ENCODE measurements at places on chromosomes 4 and X.

GRCh38 chr4:8850074-8850829 is 21.4 kb downstream of the HMX1 start:
- no peak for DNase-seq

DNA sequence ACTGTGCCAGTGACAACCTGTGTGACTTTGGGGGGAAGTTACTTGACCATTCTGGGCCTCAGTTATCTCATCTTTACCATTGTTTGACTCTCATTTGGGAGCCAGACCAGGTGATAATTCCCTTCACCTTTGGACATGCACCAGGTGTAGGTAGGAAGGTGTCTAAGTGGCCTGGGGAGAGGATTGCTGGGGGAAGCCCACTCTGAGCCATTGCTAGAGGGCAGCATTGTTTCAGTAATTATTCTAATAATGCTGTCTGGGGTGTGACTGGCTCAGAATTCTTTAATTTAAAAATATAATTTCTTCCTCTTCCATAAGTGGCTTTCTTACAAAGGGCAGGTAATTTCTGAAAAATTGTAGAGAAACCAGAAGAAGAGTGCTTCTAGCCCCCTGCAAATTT is 104.3 kb downstream of the RTL9 start:
- no peak for DNase-seq

DNA sequence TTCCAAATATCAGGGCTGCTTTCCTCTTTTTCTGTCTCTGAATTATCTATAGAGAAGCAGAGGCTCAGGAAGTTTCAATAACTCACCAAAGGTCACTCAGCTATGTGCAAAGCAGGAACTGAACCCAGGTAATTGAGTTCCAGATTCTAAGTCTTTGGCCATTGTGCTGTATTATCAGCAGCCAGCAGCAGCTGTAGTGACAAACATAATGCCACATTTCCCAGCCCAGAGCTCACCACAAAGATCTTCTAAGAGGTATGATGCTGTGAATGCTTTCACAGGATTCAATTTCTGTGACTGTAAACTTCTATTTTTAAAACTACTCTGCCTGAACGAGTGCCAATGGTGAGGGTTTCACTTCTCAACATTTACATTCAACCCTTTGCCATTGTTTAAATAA is 56.4 kb downstream of the SPOCK3 start:
- no peak for DNase-seq

GRCh38 chr4:124337874-124338273 is 374.7 kb downstream of the ANKRD50 start:
- no peak for DNase-seq

- peak; percentile 70 for DNase-seq
Observed at GRCh38 chr4:110087070-110087708, 111.2 kb downstream of the ELOVL6 start.

- DNase-seq: no peak
Observed at GRCh38 chrX:110015032-110015431, 12.1 kb downstream of the TMEM164 start.

DNA sequence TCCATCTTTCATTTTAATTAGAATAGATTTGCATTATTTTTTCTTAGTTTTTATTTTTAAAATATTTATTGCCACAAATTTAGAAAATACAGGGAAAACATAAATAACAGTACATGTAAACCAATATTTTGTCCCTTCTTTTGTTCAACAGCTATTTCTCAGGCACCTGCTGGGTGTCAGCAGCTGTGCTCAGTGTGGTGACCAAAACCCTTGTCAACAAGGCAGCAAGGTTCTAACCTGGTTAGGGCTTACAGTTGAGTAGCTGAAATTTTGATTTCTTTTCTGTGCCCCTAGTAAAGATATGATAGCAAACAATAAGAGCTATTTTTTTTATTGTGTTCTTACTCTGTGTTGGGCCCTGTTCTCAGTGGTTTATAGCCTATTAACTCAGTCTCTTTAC is 128.1 kb downstream of the PTTG2 start:
- DNase-seq: no peak

DNA sequence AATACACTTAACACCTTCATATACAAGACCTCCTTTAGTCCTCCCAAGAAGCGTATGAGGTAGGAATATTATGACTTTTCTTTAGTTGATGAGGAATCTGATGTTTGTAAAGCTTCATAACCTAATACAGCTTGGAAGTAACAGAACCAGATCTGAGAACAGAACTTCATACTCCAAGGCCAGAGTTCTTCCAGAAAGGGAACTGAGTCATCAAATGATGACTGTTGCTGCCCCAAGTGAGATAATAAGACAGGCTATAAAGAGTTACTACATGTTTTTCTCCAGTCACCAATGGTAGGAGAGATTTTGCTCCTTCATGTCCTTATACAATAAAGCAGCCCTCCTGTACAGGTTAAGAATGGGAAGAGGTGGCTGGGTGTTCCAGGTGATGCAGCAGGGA is 74.3 kb upstream of the ANXA3 start:
- DNase-seq: peak; percentile 67

- DNase-seq: no peak
Observed at GRCh38 chr4:90215286-90215685, 88.1 kb downstream of the CCSER1 start.

- no peak for DNase-seq
Observed at GRCh38 chrX:71996136-71996535, 85.5 kb downstream of the NHSL2 start.

DNA sequence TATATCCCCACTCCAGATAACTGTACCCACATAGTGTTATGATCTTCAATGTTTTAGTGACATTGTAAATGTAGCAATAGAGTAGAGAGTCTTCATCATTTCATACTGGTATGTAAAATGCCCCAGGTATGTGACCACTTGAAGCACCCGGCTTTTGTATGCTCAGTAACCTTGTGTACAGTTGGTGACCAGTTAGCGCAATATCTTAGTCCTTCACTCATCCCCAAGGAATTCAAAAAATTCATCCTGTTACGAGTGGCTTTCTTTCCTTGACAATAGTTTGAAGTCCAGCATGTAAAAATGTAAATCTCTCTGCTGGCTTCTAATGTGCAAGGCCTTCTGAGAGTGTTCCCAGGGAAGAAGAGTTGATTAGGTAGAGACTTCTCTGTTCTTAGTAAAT is 145.6 kb downstream of the ARX start:
- DNase-seq: no peak

GRCh38 chr4:8559524-8560264 is 20.5 kb upstream of the GPR78 start:
- DNase-seq: no peak

GRCh38 chrX:74924449-74925224 is 615 bp downstream of the NEXMIF start:
- no peak for DNase-seq

- DNase-seq: peak; percentile 53
Observed at GRCh38 chr4:158624889-158625478, 46.7 kb downstream of the C4orf46 start.

DNA sequence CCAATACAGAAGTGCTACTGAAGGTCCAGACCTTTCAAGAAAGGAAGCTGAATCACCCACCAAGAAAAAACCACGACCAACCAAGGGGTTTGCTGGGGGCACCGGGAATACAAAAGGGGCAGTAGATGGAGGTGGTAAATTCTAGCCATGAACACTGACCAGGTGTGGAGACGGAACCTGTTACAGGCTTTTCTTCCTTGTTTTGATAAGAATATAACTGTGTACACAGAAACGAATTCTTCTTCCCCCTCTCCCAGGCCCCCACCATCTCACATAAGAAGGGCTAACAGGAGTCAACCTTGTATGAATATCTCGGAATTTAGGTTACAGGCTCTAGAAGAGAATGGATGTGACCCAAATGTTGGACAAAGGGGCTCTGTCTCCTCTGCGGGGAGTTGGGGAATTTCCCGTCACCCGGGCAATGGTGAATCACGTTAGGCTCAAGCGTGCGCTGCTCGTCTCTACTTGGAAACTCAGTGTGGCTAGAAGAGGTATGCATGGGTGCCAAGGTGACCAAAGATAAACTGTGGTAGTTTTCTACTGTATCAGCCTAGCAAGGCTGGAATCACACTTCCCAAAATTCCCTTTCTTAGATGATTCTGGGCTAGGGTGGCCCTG is 87.0 kb downstream of the AFAP1 start:
- DNase-seq: no peak

- no peak for DNase-seq
Observed at GRCh38 chr4:137881641-137882040, 349.3 kb upstream of the PCDH18 start.

GRCh38 chr4:5004496-5004895 is 14.8 kb downstream of the CYTL1 start:
- no peak for DNase-seq

- DNase-seq: peak; percentile 81
Observed at GRCh38 chr4:48949518-48950219, 36.4 kb upstream of the CWH43 start.

DNA sequence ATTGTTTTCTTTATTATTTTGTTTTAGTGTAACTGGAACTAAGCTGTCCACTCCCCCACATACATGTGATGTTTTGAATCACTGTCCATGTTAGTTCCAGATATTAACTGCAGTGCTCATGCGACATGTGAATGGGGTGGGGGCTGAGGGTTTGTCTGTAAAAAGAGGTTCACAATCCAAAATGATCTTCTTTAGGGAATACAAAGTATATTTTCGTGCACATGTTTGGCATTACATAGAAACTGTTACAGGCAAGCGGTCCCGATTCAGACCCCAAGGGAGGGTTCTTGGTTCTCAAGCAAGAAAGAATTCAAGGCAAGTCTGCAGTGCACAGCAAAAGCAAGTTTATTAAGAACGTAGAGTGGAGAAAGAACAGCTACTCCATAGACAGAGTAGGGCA is 296.5 kb upstream of the CLNK start:
- DNase-seq: no peak

- no peak for DNase-seq
Observed at GRCh38 chr4:128582427-128582870, 227.1 kb upstream of the JADE1 start.

- no peak for DNase-seq
Observed at GRCh38 chrX:4663085-4663484, 949.6 kb upstream of the PRKX start.

DNA sequence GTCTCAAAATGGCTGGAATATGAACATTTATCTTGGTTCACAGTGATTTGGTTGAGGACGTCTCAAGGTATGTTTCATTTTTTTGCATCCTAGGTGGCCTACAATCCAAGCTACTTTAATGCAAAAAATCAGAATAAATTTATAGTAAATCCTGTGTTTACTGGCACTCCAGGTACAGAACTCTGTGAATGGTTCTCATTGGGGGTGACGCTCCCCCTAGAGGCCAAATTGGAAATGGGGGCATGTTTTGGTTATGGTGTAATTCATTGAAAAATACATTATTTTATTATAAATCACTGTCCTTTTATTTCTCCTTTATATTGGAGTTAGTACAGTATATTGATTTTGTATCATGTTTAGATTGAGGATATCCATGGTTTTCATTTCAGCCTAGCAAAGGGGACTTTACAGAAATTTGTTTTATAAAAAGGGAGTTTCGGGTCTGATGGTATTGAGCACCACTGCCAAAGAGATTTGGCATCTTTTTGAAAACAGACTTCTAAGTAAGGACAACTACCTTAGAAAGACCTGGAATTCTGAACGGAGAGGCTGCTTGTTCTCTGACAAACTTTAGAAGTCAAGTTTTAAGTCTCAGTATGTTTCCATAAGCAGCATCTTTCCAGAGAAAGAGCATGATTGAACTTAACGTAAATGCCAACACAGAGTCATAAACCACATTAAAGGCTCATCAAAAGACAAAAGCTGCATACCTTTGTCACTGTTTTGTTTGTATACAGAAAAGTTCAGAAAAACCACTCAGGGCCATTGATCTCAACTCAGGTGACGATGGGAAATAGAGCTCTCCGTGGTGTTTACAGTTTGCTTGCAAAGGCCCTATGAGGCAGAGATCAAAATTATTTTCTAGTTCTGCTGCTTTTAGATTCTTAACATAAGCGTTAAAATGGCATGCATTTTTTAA is 19.4 kb downstream of the MTM1 start:
- peak; percentile 9 for DNase-seq

DNA sequence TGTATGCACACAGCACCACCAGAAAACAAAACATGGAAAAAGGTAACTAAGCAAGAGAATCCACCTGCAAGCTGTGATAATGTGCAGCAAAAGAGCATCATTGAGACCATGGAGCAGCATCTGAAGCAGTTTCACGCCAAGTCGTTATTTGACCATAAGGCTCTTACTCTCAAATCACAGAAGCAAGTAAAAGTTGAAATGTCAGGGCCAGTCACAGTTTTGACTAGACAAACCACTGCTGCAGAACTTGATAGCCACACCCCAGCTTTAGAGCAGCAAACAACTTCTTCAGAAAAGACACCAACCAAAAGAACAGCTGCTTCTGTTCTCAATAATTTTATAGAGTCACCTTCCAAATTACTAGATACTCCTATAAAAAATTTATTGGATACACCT is 90.2 kb downstream of the TET2 start:
- no peak for DNase-seq

GRCh38 chr4:19230906-19231545 is 1020.7 kb upstream of the SLIT2 start:
- no peak for DNase-seq

- DNase-seq: peak; percentile 7
Observed at GRCh38 chr4:75895744-75896314, 6.4 kb downstream of the PPEF2 start.

- DNase-seq: no peak
Observed at GRCh38 chr4:67273666-67274065, 271.6 kb downstream of the CENPC start.

GRCh38 chr4:188484256-188484655 is 345.0 kb downstream of the TRIML1 start:
- DNase-seq: no peak

- DNase-seq: no peak
Observed at GRCh38 chr4:75063433-75063832, 130.5 kb downstream of the PARM1 start.

DNA sequence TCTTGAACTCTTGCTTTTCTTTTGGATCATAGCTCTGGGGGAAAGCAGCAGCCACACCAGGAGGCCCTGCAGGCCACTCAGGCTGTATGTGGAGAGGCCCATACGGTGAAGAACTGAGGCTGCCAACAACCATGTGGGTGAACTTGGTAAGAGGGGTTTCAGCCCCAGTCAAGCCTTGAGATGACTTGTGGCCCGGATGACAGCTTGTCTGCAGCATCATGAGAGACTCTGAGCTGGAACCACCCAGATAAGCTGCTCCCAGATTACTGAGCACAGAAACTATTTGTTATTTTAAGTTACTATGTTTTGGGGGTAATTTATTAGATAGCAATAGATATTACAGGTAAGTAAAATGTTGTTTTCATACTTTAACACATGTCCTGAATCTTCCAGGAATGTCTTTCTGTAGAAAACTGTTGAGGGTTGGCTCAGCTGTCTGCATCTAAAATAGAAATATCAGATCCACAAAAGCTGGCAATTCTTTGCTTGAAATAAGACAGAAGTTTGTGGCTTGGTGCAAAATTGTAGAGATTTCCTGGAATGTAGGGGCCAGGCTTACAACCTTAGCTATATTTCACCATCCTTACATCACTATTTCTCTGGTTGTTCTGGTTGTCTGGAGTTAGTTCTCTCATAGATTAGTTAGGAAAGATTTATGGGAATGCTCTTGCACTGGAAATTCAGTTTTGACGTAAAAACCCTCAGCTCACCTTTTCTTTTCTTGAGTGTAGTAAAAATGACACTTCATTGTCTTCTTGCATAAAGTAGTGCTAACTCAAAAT is 272.1 kb downstream of the RAPGEF2 start:
- DNase-seq: no peak

Data from stromal cell of bone marrow (primary cell).